ENCODE measurements at places on chromosomes 3 and 15.

DNA sequence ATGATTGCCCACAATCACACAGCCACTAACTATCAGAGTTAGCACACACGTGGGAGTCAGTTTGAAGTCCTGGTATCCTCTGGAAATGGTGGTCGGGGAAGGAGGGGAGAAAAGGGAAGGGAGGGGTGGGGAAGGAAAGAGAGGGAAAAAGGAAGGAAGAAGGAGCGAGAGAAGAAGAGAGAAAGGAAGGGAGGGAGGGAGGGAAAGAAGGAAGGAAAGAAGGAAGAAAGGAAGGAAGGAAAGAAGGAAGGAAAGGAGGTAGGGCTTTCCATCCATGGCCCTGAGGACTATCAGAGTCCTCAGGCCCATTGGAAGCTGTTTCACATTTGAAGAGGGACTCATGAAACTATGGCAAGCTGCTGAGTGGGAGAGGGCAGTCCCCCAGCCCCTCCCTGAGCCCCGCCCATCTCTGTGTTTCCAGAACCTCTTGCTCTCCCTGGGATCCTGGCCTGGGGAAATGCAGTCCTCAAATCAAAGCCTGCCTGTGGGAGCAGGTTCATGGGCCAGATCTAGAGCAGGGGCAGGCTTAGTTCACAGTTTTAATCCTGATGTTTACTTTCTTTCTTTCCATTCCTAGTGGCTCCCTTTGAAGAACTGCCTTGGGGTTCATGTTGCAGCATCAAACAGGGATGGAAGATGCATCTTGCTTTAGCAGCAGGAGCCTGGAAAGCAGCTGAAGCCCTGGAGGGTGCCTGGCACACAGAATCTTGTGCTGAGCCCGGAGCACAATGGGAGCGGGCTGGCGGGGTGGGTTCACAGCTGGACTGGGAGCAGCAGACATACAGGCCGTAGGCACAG lies 66.1 kb upstream of the GLCE start:
- DNase-seq: no peak

GRCh38 chr15:52710050-52710707 lies 31.0 kb upstream of the ATOSA start:
- DNase-seq: no peak

DNA sequence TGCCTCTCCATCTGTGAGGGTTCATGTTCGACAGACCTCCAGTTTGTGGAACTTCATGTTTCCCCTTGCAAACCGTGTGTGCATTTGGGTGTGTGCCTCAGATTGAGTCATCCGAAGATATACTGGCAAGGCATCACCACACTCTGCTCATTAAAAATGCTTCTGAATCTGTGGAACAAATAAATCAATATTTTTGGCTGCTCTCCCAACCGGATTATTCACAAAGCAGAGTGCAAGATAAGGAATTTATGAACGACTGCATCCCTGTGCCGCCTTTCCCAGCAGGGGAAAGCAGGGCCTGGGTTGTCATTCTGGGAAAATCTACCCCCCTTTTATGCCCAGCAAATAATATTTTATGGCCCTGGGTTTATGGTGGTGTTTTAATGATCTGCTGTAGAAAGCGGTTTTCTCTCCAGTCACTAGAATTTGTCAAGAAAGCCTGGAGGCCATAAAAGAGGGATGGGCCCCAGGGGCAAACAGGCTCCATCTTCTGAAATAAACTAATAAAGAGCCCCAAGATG lies 4.2 kb upstream of the WNT5A start:
- DNase-seq: no peak

DNA sequence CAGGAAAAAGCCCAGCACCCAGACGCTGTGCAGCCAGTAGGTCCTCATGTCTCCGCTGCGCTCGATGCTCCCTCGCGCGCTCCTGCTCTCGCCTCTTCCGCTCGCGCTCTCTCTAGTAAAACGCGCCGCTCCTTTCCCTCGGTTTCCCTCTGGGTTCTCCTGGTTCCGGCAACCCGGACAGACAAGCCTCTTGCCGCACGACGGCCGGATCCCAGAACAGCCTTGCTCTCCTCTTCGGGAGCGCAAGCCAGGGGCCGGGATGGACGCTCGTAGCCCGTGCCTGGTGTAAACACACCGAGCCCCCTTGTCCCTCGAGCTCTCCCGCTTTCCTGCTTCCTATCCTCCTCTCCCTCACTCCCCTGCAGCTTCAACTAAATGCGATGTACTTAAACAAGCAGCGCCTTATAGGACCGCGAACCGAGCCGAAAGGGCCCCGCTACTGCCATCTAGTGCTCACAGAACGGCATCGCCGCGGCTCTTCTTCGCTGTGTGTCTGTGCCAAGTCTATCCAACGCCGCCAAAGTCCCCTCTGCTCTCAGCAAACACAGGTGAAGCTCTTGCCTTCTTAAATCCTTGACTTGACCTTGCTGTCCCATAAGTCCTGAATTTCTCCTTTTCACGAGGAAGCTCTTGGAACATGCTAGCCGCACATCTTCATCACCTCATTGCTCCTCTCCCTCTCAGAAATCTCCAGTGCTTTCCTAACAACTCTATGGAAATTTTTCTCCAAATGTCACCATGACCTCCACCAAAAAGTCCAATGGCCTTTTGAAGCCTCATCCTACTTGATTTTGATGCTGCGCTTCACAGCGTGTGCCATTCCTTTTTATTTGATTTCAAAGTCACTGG lies 1037.2 kb downstream of the IGSF11 start:
- DNase-seq: no peak

DNA sequence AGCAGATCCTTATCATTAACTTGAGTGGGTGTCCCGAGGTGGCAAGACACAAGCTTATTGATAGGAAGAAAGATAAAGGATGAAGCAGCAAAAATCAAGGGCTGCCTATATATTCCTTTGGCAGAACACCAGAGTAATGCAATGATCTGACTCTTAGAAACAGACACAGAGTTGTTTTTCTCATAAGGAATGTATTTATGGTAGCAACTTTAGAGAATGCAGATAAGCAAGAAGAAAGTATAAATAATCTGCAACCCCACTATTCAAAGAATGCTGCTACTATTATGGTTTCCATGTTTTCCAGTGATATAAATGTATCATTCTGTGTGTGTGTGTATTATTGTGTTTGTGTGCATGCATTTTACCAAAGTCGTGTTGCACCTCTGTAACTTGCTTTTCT lies 208.3 kb downstream of the THSD4 start:
- no peak for DNase-seq

GRCh38 chr3:113439606-113440005 lies 1.7 kb downstream of the CFAP44 start:
- DNase-seq: no peak

- DNase-seq: no peak
These were observed 25.0 kb downstream of the KCNMB2 start for GRCh38 chr3:178561239-178561638.

DNA sequence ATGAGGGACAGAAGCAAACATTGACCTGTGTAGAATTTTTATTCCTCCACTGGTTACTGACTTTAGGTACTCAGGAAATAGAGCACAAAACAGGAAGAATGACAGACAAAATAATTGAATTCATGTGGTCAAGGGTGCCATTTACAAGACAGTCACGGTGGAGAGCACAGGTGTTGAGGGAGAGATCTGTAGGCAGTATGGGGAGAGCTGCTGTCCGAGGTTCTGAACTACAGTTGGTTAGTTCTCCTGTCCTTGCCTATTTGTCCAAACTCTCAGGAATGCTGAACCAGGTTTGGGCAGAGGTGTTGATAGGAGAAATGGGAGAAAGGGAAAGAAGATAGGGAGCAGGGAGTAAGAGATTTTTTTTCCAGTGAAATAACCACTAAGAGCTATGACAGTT lies 178.5 kb upstream of the ZBTB20 start:
- no peak for DNase-seq

DNA sequence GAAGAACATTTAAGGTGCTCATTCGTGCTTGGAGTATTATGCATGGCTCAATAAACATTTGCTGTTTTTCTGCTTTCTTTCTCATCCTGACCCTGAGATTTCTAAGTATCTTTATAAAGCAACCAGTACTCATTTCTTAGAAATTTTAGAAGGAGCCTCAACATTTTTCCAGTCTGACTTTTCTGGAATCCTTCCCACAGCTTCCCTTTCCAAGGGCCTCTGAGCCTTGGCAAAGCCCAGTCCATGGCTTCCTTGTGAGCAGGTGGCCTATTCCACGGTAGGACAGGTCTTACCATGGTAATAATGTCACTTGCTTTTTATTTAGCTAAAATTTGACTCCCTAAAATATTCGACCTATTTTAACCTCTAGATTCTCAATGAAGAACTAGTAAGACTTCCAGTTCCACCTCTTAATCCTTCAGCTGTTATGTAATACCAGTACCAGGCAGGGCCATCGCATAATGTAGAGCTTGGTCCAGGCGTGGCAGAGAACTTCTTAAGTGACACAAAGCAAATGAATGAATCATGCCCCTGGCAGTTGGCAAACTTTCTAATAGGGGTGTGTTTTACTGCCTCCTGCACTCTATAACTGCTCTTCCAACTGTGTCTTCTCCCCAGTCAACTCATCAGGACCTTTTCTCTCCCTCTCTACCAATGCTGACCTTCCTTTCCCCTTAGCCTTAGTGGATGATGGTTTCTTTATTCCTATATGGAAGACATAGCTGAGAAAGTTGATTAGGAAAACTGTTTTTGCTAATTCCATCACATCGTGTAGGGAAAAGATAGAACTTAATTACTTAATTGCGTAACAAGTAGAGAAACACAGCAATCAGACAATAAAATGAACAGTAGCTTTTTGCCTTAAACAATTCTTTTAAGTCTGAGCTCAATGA lies 894 bp upstream of the TM4SF4 start:
- no peak for DNase-seq

DNA sequence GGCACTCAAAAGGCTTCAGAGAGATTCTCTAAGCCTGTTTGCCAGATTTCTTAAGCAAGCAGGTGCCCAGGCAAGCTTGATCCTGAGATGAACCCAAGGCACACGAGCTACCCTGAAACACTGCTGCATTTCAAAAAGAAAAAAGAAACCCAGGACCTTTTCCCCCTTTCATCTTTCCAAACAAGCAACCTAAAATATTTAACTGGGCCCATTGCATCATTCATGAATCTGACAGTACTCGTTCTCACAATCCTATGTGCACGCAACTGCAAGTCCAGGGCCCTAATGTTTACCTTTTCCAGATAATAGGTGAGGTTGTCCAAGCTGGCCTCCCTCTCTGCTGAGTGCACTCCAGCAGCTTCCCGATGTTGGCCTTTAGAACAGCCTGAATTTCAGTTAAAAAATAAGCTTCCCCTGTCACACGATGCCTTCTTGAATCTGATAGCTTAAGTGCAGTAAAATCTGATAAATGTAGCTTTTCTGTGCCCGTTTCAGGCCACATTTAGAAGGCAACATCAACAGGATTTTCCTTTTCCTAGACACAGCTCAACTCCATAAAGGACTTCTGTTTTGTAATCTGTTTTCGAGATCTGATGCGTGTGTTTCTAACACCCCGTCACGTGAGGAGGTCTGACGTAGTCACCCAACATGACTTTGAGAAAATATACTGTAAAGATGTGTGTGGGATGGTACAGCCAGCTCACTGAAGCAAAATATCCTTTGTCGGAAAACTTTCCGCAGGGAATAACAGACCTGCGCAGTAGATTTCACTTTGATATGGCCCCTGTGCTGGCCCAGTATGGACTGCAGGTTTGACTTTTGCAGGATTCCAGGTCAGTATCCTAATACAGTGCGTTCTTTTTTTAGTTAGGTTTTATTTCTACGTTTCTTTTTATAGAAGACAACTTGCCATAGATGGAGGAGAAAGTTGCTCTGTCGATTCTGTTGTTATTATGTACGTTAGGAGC lies 55.1 kb upstream of the RASA2 start:
- DNase-seq: no peak

- no peak for DNase-seq
These were observed 14.0 kb downstream of the PLCD1 start for GRCh38 chr3:38015485-38015884.

DNA sequence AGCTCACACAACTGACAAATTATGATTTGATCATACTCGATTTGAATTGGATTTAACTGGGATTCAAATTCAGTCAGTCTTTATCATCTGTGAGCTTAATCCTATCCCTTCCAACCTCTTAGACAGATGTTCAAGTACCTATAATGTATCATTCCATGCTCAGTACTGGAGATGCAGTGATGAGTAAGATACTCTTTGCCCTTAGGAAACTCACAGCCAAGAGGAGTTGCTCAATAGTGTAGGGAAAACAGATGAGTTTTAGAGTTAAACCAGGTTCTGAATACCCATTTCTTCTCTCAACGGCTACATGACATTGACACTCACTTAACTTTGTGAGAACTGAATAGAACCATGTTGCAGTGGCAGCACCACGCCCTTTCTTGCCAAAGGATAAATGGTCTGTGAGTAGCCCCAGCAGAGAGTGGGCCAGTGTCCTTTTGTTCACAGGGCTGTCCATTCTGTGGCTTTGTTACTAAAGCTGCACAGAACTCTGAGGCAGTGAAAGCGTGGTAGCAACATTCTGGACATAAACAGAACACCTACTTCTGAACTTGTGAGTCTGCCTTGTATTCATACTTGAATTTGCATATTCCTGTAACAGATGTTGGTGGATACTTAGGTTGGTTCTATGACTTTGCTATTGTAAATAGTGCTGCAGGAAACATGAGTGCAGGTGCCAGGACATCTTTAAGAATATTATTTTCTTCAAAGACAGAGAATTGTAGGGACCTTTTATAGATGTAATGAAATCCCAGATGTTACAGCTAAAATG lies 91.6 kb downstream of the RASA2 start:
- DNase-seq: no peak

DNA sequence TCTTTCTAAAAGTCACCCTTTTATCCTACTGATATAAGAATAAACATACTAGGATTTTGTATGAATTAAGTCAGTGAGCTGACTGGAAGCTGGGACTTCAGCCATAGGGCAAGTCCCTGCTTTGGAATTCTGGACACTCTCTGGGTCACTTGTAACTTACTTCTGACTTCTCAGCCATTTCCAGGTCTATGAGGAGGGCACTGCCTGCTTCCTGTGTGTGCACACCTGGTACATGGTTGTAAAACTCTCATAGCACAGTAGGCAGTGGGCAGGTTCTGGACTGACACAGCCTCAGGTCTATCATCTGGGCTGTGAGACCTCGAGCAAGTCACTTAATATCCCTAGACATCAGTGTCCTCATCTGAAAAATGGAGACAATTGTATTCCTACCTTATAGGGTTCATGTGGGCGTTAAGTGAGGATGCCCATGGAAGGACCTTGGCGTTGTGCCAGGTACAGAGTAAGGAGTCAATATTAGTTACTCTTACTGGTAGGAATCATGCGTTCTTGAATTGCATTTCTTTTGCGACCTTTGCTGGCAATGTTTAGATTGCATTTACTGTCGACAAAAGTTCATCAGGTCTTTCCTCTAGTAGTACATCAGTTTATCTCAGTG lies 27.5 kb upstream of the TGM5 start:
- DNase-seq: no peak

DNA sequence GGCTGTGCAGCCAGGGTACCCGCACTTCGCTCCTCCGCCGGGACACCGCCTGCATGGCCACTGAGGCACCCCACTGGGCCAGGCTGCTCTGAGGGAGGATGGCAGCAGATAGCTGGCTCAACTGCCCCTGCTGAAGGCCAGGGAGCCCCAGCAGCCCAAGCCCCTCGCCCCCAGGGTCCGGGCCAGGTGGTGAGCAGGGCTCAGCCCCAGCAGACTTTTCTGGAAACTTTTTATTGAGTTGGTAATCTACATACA lies 11.5 kb downstream of the PLIN1 start:
- DNase-seq: no peak

- DNase-seq: no peak
These were observed 619.5 kb upstream of the TBL1XR1 start for GRCh38 chr3:177816667-177817208.

- no peak for DNase-seq
These were observed 317.2 kb downstream of the SLC9A9 start for GRCh38 chr3:143531101-143531500.

GRCh38 chr15:90294601-90295269 lies 29.3 kb downstream of the NGRN start:
- DNase-seq: no peak
